Activated CD8-positive, alpha-beta T cell treated with anti-CD3 and anti-CD28 coated beads, Interleukin-2, amount 10 ng/mL, durations not matched to agents 7 days and 5 days (primary cell): ENCODE measurements at places on chromosomes 3 and 15. TPM values are rescaled to one million over a fixed set of nuclear protein-coding genes. Genes with fewer than 3 reads are reported as not detected.
A peak's percentile ranks its signal among the peaks of the same experiment; 100 is the strongest.

- no peaks in the 10 kb centered on the region for H3K27me3 ChIP-seq
- H3K27ac ChIP-seq: no peak overlapping the region
- H3K36me3 ChIP-seq: no peaks in the 10 kb centered on the region
- H3K4me1 ChIP-seq: no peaks in the 10 kb centered on the region
- H3K4me3 ChIP-seq: no peak overlapping the region
These were observed 1215.5 kb downstream of the ROBO2 start for GRCh38 chr3:78255403-78255802.

DNA sequence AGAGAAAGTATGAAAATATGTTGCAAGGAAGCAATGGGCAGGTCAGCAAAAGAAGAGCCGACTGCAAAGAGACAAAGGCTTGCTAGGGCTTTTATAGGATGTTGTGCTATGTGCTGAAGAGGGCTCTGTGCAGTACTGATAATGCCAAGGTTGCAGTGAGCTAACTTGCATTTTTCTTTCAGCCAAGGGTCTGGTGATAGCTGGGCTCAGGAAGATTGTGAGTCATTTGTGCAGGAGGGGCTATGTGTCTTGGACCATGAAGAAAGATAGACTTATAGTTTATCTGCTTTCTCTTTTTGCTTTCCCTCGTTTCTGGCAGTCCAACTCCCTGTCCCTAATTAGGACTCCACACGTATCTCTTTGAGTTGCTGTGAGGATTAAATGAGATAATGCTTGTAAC lies 64.5 kb upstream of the LRIG1 start:
- H3K27ac ChIP-seq: no peak overlapping the region
- DNase-seq: no peak
- H3K4me1 ChIP-seq: no peaks in the 10 kb centered on the region
- H3K27me3 ChIP-seq: no peaks in the 10 kb centered on the region
- H3K36me3 ChIP-seq: no peaks in the 10 kb centered on the region
- no peak overlapping the region for H3K4me3 ChIP-seq

DNA sequence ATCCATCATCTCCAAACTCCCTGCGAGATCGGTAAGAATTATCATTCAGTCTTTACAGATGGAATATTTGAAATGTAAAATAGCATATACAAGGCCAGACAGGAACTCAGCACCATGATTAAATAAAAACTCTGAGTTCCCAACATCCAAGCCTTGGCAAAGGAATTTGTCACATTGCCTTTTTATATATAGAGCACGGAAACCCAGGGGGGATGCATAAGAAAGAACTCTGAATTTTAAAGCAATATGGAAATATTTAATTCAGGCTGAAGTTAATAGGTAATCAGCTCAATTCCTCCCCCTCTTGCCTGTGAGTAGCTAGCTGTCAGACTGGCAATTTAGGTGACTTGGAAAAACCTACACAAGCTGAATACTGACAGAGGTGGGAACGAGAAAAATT lies 217.9 kb upstream of the KCNMB2 start:
- H3K36me3 ChIP-seq: no peaks in the 10 kb centered on the region
- H3K27ac ChIP-seq: no peak overlapping the region
- no peak overlapping the region for H3K4me3 ChIP-seq
- H3K27me3 ChIP-seq: no peaks in the 10 kb centered on the region
- H3K4me1 ChIP-seq: no peaks in the 10 kb centered on the region
- no peak for DNase-seq

DNA sequence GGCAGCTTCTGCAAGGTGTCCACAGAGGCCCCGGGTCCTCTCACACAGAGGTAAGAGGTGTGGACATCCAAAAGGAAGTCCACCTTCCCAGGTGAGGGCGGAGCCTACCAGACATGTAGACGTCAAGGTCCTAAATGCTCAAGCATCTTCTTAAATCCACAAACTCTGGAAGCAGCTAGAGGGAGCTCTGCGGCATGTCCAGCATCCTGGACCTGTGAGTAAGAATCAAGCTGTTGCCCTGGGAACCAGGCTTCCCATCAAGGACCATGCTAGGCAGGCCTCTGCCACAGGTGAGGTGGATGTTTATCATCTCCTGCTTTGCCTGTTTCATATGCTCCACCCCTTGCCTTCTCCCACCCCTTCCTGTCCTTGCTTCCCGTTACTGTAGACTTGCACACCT lies 368.2 kb downstream of the GABRG3 start:
- H3K4me3 ChIP-seq: no peak overlapping the region
- H3K36me3 ChIP-seq: no peaks in the 10 kb centered on the region
- DNase-seq: no peak
- H3K27me3 ChIP-seq: no peaks in the 10 kb centered on the region
- H3K4me1 ChIP-seq: no peaks in the 10 kb centered on the region

- H3K27ac ChIP-seq: no peak overlapping the region
- DNase-seq: no peak
- H3K4me3 ChIP-seq: no peak overlapping the region
- H3K36me3 ChIP-seq: no peaks in the 10 kb centered on the region
- H3K4me1 ChIP-seq: no peaks in the 10 kb centered on the region
These were observed 125.4 kb upstream of the CPNE4 start for GRCh38 chr3:132160198-132160597.

DNA sequence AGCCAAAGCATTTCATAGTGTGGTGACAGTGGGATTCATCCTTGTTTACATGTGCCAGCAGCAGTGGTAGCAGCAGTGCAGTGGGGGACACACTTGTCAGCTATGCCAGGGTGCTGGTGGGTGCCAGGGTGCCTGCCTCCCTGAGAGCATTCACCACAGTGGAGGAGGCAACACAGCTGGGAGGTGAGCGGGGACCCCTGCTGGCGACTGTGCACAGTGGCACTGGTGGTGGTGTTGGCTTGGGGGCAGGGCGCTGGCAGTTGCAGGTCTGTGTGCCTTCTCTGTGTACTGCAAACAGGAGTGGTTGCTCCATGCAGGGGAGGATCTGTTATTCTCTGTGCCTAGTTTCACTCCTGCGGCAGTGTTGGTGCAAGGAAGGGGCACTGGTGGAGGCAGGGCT lies 41.2 kb downstream of the CEP63 start:
- H3K4me3 ChIP-seq: no peak overlapping the region
- DNase-seq: no peak
- no peaks in the 10 kb centered on the region for H3K4me1 ChIP-seq

GRCh38 chr3:105845488-105845887 lies 23.3 kb downstream of the CBLB start:
- no peak for DNase-seq
- peaks cover 62% of the 10 kb centered on the region for H3K36me3 ChIP-seq
- no peaks in the 10 kb centered on the region for H3K27me3 ChIP-seq
- H3K4me3 ChIP-seq: peak overlapping the region; percentile 15
- peaks cover 44% of the 10 kb centered on the region for H3K4me1 ChIP-seq
- H3K27ac ChIP-seq: no peak overlapping the region

DNA sequence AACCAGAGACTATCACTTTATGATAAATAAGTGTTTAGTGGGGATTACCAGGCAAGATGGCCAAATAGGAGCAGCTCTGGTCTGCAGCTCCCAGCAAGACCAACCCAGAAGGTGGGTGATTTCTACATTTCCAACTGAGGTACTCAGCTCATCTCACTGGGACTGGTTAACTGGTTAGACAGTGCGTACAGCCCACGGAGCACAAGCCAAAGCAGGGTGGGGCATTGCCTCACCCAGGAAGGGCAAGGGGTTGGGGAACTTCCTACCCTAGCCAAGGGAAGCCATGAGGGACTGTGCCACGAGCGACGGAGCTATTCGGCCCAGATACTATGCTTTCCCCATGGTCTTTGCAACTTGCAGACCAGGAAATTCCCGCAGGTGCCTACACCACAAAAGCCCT lies 171.0 kb downstream of the CTNNB1 start:
- H3K4me1 ChIP-seq: no peaks in the 10 kb centered on the region
- DNase-seq: no peak
- H3K4me3 ChIP-seq: no peak overlapping the region
- no peaks in the 10 kb centered on the region for H3K27me3 ChIP-seq

DNA sequence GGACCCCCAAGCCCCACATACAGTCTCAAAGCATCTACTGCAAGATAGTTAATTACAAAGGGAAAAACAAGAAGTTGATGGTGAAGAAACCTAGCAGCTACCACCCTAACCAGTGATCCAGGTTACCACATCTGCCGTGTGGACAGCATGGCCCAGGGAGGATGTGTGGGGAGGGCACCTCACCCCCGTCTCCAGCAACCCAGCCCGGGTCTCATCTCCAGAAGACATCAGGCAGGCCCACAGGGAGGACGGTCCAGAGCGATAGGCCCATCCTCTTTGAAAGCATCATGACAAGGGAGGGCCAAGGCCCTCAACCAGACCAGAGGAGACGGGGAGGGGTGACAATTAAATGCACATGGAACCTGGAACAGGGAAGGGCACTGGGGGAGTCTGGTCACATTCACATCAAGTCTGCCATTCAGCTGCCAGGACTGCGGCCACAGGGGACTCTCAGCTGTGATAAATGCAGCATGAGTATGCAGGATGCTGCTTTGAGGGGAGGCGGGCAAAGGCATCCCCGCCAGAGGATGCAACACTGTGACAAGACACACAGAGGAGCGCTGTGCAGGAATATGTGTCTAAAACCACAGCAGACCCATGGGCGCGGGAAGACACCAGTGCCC lies 18.8 kb downstream of the ZXDC start:
- peaks cover 40% of the 10 kb centered on the region for H3K36me3 ChIP-seq
- no peak overlapping the region for H3K27ac ChIP-seq
- no peak for DNase-seq
- no peak overlapping the region for H3K4me3 ChIP-seq

DNA sequence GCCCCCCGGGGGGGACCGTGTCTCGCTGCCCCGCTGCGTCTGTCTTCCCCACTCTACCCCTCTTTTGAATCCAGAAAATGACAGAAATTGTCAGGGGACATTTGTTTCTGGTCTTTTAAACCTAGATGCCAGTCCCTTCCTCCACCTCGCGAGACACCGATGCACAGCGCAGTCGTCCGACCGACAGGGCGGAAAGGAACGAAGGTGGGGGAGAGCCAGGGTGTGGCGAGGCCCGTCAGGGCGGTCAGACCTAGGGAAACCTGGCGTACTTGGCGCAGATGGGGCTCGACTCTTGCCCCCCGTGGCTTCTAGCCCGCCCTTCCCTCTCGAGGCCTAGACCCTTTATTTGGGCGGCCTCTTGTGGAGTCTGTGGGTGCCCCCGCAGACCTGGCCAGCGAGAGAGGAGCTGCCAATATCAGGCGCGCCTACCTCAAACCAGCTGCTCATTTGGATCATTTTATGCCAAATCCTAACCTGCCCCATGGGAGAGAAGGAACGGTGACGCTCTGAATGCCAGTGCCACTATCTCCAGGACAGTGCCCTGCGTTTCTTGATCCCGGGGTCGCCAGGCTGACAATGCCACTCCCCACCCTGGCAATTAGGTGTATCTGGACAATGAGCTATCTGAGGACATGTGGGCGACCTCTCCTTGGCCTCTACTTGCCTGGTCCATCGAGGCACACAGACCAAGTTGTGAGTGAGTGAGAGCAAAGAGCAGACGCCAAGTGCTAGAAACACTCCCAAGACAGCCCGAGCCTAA lies 500 bp upstream of the RAB6B start:
- no peak overlapping the region for H3K27ac ChIP-seq
- H3K36me3 ChIP-seq: no peaks in the 10 kb centered on the region
- DNase-seq: peak; percentile 21
- peaks cover 6% of the 10 kb centered on the region for H3K4me1 ChIP-seq
- peak overlapping the region; percentile 67 for H3K4me3 ChIP-seq

DNA sequence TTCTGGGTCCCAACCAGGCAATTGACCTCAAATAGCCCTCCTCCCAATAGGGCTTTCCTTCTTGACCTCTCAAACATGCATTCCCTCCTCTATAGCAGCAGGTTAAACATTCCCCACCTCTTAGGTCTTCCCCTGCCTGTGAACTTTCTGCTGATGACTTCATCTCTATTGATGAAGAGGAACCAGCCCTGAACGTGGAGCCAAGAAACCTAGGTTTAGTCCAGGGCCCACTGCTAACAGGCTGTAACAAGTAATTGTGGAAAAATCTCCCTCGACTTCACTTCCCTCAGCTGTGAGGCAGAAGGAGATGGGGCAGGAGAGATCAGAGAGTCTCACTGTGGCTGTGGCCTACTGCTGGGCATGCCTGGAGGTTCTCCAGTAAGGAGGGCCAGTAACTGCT lies 24.7 kb downstream of the ILDR1 start:
- peaks cover 19% of the 10 kb centered on the region for H3K4me1 ChIP-seq
- H3K4me3 ChIP-seq: no peak overlapping the region

- no peak overlapping the region for H3K4me3 ChIP-seq
- DNase-seq: no peak
- no peaks in the 10 kb centered on the region for H3K36me3 ChIP-seq
- peaks cover 16% of the 10 kb centered on the region for H3K4me1 ChIP-seq
These were observed 33.9 kb downstream of the GRAMD2A start for GRCh38 chr15:72163719-72164118.

DNA sequence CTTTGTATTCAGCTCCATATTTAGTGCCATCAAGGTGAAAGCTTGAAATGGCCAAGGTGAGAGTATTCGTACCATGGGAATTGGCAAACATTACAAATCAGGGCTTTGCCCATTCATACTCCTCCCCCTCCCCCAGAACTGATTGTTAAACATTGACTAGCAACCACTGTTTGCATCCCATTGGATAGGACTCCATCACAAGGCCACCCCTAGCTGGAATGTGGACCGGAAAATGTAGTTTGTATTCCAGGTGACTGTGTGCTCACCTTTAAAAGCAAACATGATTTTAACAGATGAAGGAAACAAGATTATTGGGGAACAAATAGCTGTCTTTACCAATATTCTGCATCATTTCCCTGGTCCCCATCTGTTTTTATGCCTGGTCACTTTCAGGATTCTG lies 14.1 kb downstream of the ST3GAL6 start:
- H3K27me3 ChIP-seq: peaks cover 11% of the 10 kb centered on the region
- peaks cover 2% of the 10 kb centered on the region for H3K4me1 ChIP-seq
- no peak overlapping the region for H3K4me3 ChIP-seq
- H3K27ac ChIP-seq: no peak overlapping the region
- H3K36me3 ChIP-seq: no peaks in the 10 kb centered on the region
- DNase-seq: no peak

DNA sequence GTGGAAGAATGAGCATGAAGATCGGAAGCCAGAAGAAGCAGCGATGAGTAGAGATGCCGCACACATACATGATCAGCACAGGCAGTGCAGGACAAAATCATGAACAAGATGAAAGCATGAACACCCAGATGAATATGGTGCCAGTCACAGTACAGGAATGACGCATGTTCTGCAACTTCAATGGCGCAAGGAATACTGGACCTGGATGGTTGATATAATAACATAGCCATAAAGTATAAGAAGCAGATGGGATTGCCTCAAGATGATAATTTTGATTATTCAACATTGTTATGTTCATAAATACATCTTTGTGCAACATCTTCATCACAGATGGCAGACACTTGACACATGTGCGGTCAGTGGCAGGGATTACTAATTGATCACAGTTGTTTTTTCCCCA lies 59.7 kb upstream of the SLCO3A1 start:
- H3K27me3 ChIP-seq: peaks cover 25% of the 10 kb centered on the region
- H3K27ac ChIP-seq: no peak overlapping the region
- H3K4me1 ChIP-seq: no peaks in the 10 kb centered on the region
- H3K36me3 ChIP-seq: no peaks in the 10 kb centered on the region
- no peak for DNase-seq

LYSMD4 gene
- 13.0 TPM for total RNA-seq

ANKRD63 gene
- total RNA-seq: not detected

TBL1XR1 gene
- 165 TPM for total RNA-seq

ZNF620 gene
- total RNA-seq: 4.0 TPM

CCR9 gene
- total RNA-seq: not detected

GP5 gene
- total RNA-seq: 1.3 TPM

DAZL gene
- not detected for total RNA-seq

RBP2 gene
- not detected for total RNA-seq
